Activated CD4-positive, alpha-beta T cell treated with anti-CD3 and anti-CD28 coated beads, Interleukin-2, amount 10 ng/mL, durations not matched to agents 7 days and 5 days (primary cell): ENCODE measurements at places on chromosomes 11 and 22. TPM values are rescaled to one million over a fixed set of nuclear protein-coding genes. Genes with fewer than 3 reads are reported as not detected.

DNA sequence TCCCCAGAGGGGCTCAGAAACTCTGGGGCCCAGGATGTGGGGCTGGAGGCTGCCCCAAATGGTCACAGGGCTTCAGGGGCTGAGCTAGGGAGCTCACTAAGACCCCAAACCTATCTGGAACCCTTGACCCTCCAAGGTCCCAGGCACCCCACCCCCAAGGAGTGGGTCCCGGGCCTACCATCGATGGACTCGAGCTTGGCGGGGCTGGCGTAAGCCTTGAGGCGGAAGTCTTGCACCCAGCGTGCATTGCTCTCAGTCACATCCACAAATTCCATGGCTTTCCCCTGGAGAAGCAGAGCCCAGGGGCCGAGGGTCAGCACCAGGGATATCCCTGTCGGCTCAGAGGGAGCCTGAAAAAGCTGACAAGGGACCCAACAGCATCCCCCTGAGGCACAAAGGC, 3.5 kb downstream of the GATD1 start:
- H3K4me3 ChIP-seq: no peak overlapping the region
- H3K27ac ChIP-seq: peak overlapping the region; percentile 25
- no peak for DNase-seq
- H3K4me1 ChIP-seq: peaks cover 17% of the 10 kb centered on the region
- H3K36me3 ChIP-seq: peaks cover 2% of the 10 kb centered on the region

GRCh38 chr11:26048271-26048670, 283.7 kb upstream of the ANO3 start:
- no peak overlapping the region for H3K27ac ChIP-seq
- no peaks in the 10 kb centered on the region for H3K36me3 ChIP-seq
- H3K4me3 ChIP-seq: no peak overlapping the region

DNA sequence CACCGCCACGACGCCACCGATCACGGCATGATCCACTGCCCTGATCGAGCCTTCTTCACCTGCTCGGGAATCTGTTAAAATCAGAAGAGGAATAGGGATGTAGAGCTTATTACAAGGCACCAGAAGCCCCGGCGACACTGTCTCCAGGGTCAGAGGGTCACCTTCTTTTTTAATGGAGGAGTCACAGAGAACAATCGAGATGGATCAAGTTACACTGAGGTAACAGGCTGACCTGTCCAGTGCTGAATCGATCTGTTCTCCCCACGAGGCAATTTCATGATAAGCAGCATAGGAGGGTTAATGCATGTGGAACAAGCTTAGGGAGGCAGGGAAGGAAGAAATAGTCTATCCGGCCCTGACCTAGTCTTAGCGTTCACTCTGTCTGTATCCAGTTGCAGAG, 325.5 kb downstream of the CADM1 start:
- H3K27ac ChIP-seq: no peak overlapping the region
- H3K4me3 ChIP-seq: no peak overlapping the region
- DNase-seq: no peak

GRCh38 chr11:59426361-59427067, at the start of gene OR5A2:
Gene OR5A2 (minus strand): TSS chr11:59426413. CDS start chr11:59422953, 3,460 bp downstream.
- peaks cover 9% of the 10 kb centered on the region for H3K4me1 ChIP-seq
- H3K27ac ChIP-seq: no peak within 1 kb of the TSS
- H3K36me3 ChIP-seq: no peaks in the 10 kb centered on the region
- peaks cover 21% of the 10 kb centered on the region for H3K27me3 ChIP-seq
- no peak within 1 kb of the TSS for H3K4me3 ChIP-seq

The WNT7B gene
- not detected for total RNA-seq

The INS gene
- total RNA-seq: not detected
